ENCODE measurements at places on chromosomes 11 and 22.

DNA sequence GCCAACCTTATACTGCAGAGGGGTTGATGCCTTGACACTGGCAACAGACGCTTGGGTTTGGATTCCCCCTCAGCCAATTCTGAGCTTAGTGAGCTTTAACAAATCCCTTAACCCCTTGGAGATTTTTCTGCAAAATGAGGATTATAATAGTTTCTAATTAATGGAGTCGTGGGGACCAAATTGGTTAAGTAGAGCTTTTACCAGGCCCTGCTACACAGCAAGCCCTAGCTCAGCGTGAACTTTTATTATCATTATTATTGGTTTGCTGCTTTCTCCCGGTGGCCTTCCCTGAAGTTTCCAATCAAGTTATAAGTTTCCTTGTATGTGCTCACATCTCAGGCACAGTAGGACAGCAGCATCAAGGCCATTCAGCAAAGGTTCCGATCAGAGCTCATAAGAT lies 156.6 kb upstream of the GUCY1A2 start:
- DNase-seq = no peak

GRCh38 chr11:12809864-12810567 lies 135.8 kb downstream of the TEAD1 start:
- DNase-seq = no peak

- DNase-seq = no peak
Measured at GRCh38 chr11:13358596-13359270, 81.1 kb downstream of the BMAL1 start.

DNA sequence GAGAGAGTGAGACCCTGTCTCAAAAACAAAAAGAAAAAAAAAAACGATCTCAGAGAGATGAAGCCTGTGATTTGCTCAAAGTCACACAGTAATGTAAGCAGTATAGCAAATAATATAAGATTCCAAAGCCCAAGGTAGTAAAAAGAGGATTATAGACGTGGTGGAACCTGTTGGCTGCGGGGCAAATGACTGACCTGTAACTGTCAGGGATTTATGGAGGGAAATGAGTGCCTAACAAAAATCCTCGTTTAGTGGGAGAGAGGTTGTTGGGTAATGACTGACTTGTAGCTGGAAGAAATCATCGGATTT lies 723 bp upstream of the CLP1 start:
- no peak for DNase-seq

DNA sequence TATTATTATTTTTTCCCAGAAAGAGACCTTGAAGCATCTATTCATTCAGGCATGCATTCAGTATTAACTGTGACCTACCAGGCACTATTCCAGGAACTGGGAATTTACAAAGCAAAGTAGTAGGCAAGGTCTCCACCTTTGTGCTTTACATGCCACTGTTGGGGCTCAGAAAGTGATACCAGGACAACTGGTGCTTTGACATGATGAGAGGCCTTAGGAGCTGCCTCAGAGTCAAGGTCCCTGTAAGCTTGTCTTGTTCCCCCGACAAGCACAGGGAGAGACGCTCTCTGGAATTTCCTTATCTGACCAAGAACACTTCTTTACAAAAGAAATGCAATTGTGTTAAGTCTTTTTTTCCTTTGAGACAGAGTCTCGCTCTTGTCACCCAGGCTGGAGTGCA lies 2.3 kb upstream of the HMOX1 start:
- DNase-seq = no peak

- no peak for DNase-seq
Measured at GRCh38 chr11:98455500-98456307, 565.0 kb upstream of the CNTN5 start.

- no peak for DNase-seq
Measured at GRCh38 chr11:63705526-63705925, 24.2 kb downstream of the RTN3 start.
